ENCODE measurements at places on chromosomes 13 and 19.
A peak's percentile ranks its signal among the peaks of the same experiment; 100 is the strongest.

DNA sequence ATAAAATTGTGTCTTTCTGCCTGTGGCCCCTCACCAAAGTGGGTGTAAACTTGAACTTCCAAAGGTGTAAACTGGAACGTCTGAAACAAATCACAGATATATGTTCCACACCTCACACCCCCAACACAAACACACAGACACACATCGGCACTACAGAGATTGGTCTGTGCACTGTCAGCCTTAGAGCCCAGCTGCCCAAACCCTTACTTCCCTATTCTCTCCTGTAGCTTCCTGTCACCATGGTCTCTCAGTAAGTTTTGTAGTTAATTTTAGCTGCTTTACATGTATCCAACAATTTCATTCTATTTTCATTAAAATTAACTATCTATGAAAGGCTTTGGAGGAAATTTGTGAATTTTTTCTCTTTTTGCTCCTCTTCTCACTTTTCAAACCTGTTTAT lies 5.4 kb downstream of the TM9SF2 start:
- no peak for DNase-seq

- DNase-seq, result no peak
These were observed 329.2 kb downstream of the SLC7A1 start for GRCh38 chr13:29266261-29266660.

DNA sequence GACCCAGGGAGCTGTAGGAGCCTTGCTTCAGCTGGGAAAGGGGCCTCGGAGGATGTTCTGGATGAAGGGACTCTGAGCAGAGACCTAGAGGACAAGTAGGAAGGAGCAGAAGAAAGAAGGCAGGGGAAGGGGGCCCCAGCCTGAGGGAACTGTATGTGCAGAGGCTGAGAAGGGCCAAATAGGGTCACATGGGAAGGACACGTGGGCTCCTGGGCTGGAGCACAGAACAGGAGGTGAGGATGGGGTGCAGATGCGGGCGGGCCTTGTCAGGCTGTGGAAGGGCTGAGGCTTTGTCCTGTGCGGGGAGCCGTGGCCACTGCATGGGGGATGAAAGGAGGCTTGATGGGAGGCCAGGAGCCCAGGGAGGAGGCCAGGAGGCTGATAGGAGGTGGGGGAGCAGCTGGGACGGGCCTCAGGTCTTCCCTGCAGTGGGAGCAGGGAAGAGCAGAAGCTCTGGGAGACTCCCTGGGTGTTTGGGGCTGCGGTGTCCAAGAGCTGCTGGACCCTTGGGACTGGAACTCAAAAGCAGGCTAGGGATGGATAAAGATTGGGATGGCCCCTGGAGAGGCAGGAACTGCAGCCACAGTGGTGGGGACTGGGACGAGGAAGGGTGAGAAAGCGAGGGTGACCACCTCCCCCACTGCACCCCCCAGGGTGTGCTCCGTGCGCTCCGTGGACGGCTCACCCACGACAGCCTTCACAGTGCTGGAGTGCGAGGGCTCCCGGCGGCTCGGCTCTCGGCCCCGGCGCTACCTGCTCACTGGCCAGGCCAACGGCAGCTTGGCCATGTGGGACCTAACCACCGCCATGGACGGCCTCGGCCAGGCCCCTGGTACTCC lies 11.4 kb upstream of the LTBP4 start:
- no peak for DNase-seq

DNA sequence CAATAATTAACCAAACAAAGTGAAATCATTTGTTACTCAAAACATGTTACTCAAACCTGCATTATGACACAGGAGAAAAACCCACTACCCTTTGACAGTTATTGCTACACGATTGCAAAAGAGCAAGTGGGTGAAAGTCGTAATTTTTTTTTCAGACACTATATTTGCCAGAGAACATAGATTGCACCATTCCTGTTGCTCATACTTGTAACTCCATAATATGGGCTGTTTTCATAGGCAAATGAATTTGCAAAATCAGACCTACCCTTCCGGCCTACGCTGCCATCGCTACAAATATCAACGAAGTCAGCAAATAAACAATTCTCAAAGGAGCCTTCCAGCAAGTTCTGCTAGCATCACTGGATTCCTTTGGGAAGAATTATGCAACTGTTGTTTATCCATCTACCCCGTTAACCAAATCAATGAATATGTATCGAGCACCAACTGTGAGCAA lies 396.5 kb downstream of the IRS2 start:
- peak; percentile 88 for DNase-seq

DNA sequence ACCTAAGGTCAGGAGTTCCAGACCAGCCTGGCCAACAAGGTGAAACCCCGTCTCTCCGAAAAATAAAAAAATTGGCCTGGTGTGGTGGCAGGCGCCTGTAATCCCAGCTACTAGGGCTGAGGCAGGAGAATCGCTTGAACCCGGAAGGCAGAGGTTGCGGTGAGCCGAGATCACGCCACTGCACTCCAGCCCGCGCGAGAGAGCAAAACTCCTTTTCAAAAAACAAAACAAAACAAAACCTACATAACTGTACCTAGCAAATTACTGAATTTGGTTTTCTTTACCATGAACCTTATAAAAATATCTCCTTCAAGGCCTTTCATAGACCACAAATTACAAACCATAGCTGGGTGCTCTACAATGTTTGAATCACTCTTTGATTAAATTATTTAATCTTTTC lies 760 bp downstream of the ZNF91 start:
- peak; percentile 60 for DNase-seq

DNA sequence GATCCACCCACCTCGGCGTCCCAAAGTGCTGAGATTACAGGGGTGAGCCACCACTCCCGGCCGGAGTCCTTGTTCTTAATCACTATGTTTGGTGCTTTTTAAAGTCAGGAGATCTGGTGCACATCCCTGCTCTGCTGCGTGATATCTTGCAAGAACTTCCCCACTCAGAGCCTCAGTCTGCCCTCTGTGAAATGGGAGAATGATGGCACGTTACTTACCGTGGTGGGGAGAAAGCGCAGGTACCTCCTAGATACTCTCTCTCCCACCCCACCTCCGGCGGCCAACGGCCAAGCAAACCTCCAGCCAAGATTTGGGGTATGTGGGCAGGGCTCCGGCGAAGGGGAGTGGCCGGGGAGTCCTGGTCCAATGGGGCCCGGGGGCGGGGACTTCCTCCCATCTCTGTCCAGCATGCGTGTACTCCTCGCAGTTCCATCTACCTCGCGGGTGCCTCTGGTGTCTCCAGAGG lies at the start of gene RYR1:
Gene RYR1, plus strand, starts transcription at position 424 of the 466 bp plus-strand sequence. CDS start 139 bp downstream, outside the sequence.
- peak; percentile 10 for DNase-seq

DNA sequence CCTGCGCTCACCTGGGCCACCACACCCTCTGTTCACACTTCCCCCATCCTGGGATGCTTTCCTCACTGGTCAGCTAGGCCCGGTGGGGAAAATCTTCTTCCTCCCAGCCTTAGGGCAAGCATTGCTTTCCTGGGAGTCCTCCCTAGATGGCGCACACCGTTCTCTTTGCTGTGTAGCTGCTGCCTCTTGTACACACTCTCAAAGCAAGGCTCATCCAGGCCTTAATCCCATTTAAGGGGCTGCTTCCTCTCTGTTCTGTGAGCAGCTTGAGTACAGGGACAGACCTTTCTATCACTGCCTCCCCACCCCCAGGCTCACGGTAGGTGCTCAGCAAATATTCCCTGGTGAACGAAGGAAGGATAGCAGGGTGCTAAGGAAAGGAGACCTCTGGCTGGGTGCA lies 11.1 kb downstream of the SLC7A10 start:
- DNase-seq, result peak; percentile 72

Measured in choroid plexus epithelial cell (primary cell).